NCI-H2081 treated with DMSO at 0.1 percent for 48 hours (cell line): ENCODE measurements at places on chromosomes 6 and 20.
A peak's percentile ranks its signal among the peaks of the same experiment; 100 is the strongest.

DNA sequence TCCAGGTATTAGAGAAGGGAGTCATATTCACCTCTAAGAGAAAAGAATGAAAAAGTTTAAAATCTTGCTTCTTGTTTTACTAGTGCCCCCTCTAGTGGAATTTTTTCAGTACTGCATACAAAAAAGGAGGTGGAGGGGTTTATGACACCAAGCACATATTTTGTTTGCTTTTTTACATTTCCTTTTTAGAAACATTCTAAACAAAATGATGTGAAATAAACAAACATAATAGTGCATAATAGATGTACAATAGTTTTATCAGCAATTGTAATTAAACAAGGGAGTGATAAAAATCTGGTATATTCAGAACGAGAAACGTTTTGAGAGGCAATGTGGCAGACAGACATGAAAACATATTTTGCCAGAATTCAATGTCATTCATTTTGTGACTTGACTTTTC, 111.0 kb upstream of the TFAP2D start:
- no peak for DNase-seq

DNA sequence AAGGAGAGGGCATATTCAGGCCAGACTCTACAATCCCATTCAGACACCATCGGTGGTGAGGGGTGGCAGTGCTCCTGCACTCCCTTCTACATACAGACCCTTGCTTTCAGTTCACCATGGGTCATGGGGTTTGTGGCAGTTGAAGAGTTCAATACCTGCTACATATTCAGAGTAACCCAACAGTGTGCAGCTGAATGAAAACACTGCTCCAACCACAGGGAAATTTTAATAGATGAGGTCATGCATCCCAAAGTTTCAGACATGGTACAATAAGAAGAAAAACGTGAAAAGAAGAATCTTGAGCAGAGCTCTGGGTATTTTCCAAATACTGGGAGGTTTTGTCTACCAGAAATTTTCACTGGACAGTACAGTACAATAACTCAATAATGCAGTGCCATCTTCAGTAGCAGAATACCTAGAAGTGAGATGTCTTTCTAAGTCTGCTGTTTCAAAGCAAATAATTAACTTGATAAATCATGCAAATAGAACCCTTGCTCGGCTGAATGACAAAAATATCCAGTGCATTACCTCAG, 162.1 kb downstream of the PTPRK start:
- DNase-seq, result no peak

DNA sequence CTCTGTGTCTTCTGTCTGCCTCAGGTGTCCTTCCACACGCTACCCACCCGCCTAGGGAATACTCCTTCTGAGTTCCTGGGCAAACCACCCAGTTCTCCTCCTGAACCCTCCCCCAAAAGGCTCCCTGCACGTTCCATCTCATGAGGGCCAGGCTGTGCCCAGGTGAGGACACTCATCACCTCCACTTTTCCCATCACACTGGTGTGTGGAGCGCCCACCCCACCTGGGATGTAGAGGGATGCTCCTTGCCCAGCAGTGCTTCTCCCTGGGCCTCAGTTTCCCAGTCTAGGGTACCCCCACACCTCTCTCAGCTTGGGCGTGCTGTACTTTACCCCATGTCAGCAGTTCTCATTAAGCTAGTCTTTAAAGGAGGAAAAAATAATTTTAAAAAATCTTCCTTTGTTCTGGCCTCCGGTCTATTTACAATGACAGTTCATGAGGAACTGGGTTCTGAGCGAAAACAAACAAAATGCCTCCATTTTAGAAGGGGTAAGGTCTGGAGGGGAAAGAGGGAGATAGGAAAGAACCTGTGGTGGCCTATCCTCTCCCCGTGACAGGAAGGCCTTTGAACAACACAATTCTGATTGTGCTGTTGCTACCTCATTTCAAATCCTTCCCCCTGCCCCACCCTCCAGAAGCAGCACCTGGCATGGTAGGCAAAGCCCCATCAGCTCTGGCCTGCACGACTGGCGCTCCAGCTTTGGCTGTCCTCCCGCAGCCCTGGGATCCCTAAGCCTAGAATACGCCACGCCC, 1.7 kb upstream of the C20orf203 start:
- peak; percentile 74 for DNase-seq

DNA sequence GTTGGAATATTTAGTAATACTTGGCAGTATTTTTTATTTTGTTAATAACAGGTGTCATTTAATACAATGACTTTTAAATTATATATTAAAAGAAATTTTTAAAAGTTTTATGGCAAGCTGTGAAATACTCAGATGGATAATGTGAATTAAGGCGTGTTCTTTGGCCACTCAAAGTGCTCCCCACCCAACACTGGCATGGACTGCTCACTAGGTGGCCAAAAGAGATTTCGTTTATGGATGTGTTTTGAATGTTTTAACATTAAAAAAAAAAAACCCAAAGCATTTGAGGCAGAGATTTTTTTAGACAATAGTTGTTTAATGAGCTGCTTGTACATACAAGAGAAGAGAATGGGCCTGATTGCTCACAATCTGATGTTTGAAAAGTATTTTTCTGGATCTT, 86.5 kb downstream of the QKI start:
- no peak for DNase-seq

- peak; percentile 55 for DNase-seq
Measured at GRCh38 chr20:10185741-10186558, 32.7 kb upstream of the SNAP25 start.

- no peak for DNase-seq
Measured at GRCh38 chr6:92047860-92048259, 1371.5 kb downstream of the EPHA7 start.
